ENCODE measurements at places on chromosomes 12 and 14. TPM values are rescaled to one million over a fixed set of nuclear protein-coding genes. Genes with fewer than 3 reads are reported as not detected.

GRCh38 chr14:102500158-102500662 is 9.4 kb downstream of the ANKRD9 start:
- DNase-seq = no peak
- H3K4me3 ChIP-seq = no peak overlapping the region
- peaks cover 6% of the 10 kb centered on the region for H3K36me3 ChIP-seq
- peaks cover 8% of the 10 kb centered on the region for H3K27me3 ChIP-seq
- H3K4me1 ChIP-seq = no peaks in the 10 kb centered on the region
- peak overlapping the region; percentile 1 for H3K27ac ChIP-seq

DNA sequence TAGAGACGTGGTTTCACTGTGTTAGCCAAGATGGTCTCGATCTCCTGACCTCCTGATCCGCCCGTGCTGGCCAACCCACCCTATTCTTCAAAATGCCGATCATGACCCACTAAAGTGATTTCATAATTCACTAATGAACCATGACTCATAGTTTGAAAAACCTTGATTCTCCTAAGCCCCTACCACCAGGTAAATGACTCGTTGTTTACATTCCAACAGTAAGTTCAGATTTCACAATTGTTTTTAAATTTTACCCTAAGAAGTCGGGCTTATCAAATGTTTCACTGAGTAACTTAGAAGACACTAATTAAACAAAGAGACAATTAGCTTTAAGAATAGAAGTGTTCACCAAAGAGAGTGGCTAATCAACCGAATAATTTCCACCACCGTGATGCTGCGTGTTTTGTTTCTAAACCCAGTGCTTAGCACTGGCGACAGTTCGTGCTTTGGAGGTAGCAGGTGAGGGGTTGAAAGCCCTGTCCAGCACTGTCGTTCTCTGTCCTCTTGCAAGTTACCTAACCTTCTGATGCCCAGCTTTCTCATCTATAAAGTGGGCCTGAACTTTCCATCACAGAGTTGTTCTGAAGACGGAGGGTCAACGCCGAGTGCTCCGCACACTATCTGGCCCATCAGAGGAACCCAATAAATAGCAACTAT is 136.5 kb downstream of the NTF3 start:
- H3K36me3 ChIP-seq = peaks cover 5% of the 10 kb centered on the region
- H3K4me3 ChIP-seq = no peak overlapping the region
- H3K4me1 ChIP-seq = no peaks in the 10 kb centered on the region
- H3K27me3 ChIP-seq = peaks cover 2% of the 10 kb centered on the region

DNA sequence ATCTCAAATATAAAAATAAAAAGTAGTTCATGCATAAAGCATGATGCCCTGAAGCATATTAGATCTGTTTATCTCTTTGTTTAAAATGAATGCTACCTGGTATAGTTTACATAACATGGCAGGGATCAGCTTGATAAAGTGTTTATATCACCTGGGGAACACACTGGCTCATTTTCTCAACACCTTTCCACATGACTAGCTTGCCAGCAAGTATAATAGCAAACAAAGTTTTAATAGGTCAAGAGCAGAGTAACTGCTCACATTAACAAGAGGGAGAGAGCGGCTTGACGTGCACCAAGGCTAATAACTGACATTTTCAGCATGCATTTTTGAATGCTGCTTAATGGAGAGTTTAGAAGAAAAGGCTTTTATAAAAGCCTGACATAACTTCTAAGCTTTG is 246.4 kb downstream of the EGLN3 start:
- H3K4me1 ChIP-seq = peaks cover 3% of the 10 kb centered on the region
- no peak overlapping the region for H3K27ac ChIP-seq
- H3K4me3 ChIP-seq = no peak overlapping the region
- H3K36me3 ChIP-seq = no peaks in the 10 kb centered on the region

- H3K27me3 ChIP-seq = no peaks in the 10 kb centered on the region
- no peak for DNase-seq
- H3K36me3 ChIP-seq = no peaks in the 10 kb centered on the region
Measured at GRCh38 chr12:45912774-45913173, 77.6 kb downstream of the SCAF11 start.

DNA sequence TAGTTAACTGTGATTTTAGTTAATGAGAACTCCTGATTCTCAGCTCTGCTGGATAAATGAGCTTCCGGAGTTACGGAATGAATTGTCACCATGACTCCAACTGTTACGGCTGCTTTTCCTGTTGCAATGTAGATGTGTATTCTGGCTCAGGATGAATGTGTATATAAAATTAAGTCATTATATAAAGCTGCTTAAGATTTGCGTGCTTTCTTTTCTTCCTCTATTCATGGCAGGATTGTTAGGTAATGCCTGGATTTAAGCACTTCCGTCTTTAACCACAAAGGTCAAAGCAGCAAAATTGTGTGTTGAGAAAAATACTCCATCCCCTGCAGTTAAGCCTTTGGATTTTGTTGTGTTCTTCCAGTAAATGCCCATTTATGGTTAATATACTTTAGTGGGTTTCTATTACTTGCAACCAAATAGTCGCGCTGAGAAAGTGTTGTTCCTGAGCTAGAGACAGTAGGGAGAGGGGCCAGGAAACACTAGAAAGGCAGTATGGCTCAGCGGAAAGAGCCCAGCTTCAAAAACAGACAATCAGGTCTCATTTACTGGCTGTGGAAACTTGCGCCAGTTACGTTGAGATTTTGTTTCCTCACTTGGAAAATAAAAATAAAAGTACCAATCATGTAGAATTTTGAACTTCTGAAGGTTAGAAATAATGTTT is 9.4 kb upstream of the CCDC175 start:
- H3K27me3 ChIP-seq = no peaks in the 10 kb centered on the region
- no peak overlapping the region for H3K27ac ChIP-seq
- H3K4me1 ChIP-seq = peaks cover 24% of the 10 kb centered on the region

DIO2 gene
- total RNA-seq = 0.10 TPM

SCN8A gene
- total RNA-seq = 5.0 TPM

NEMF gene
- total RNA-seq = 55.5 TPM

CLBA1 gene
- 13.5 TPM for total RNA-seq

All from endothelial cell (in vitro differentiated cells).